NCI-H510A treated with DMSO at 0.1 percent for 48 hours (cell line): ENCODE measurements at places on chromosomes 4 and X.

- DNase-seq = no peak
Measured at GRCh38 chr4:150573534-150573933, 8.4 kb upstream of the MAB21L2 start.

- no peak for DNase-seq
Measured at GRCh38 chr4:140046543-140046942, 107.4 kb downstream of the MAML3 start.

- DNase-seq = peak; percentile 50
Measured at GRCh38 chr4:143335979-143336780, 496 bp upstream of the GAB1 start.

DNA sequence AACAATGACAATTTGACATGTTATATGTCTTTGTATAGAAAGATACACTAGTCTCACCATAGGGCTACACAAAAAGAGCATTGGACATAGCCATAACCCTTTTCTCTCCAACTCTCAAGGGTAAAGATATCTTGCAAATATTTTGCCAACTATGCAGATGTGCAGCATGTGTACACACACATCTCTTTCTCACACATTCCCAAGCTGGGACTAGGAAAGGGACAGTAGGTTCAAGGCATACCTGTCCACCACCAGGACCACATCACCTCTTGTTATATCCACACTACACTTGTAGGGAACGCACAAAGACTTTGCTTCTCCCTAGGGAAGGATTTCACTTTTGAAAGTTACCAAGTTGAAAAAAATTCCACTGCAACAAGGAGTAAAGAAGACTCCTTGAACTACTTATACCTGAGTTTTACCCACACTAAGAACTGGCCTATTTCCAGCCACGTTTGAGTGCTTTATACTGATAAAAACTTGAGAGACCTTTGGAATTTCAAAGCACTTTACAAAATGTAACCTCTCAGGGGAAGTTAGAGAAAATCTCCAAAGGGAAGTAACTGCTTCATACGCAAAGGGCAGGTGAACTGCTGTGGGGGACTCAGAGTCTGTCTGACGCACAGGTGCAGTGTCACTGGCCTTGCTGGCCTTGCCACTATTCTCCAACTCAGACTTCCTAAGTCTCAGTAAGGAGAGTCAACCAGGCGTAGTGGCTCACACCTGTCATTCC is 36.9 kb downstream of the NR3C2 start:
- no peak for DNase-seq

GRCh38 chr4:112532267-112532666 is 16.3 kb upstream of the NEUROG2 start:
- no peak for DNase-seq

DNA sequence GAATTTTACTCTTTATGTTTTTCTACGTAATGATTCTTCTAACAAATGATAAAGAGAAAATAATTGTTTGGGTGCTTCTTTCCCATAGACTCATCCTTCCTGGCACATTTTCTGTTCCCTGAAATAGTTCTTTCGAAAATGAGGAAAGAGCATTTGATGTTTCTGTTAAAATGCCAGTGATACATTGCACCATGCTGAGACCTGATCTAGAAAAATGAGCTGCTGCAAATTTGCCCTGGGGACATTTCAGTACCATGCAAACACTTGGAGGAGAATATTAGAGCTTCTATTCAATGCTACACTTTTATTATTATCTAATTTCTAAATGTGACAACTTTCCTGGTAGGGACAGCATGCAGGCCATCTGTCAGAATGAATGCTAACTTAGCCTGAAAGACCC is 83.3 kb downstream of the C4orf33 start:
- DNase-seq = no peak

DNA sequence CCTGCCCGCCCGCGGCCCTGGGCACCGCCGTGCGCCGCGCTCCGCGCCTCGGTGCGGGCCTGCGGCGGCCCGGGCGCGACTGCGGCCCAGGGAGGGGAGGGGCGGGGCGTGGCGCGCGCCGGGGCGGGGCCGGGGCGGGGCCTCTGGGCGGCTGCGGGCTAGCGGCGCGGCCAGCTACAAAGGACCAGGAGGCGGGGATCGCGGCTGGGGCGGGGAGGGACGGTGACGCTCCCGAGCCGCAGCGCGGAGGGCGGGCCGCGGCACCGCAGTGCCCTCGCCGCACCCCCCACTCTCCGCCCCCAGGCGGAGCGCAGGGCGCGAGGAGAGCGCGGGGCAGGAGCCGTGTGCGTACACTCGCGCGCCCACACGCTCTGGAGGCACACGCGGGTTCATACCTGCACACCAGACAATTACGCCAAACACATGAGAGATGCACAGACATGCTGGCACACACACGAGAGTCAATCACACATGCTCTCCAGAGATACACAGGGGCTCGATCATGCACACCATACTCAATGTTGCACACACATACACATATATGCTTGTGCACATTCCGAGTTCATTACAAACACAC is at the start of gene CRMP1:
CRMP1 (minus strand) TSS at position 83 of the 577 bp plus-strand sequence. CDS start 117 bp downstream, outside the sequence.
- DNase-seq = peak; percentile 58

- peak; percentile 20 for DNase-seq
Measured at GRCh38 chr4:74056858-74057562, 18.5 kb upstream of the CXCL3 start.

DNA sequence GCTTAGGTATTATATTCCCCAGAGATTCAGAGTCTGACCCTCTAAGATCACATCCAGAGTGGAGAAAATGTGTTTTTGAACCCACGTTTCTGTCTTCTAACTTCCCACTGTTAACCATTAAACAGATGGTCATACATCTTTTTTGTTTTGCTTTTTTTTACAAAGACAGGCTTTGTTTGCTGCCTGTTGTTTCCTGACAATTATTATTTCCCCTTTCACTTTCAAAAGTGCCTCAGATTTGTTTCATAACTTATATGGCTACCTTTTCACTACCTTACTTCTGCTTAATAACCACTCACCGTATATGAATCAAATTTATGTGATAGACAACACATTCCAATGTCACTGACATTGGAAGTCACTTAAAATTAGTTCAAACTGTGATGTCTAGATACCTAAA is 142.2 kb downstream of the HS3ST1 start:
- DNase-seq = no peak

DNA sequence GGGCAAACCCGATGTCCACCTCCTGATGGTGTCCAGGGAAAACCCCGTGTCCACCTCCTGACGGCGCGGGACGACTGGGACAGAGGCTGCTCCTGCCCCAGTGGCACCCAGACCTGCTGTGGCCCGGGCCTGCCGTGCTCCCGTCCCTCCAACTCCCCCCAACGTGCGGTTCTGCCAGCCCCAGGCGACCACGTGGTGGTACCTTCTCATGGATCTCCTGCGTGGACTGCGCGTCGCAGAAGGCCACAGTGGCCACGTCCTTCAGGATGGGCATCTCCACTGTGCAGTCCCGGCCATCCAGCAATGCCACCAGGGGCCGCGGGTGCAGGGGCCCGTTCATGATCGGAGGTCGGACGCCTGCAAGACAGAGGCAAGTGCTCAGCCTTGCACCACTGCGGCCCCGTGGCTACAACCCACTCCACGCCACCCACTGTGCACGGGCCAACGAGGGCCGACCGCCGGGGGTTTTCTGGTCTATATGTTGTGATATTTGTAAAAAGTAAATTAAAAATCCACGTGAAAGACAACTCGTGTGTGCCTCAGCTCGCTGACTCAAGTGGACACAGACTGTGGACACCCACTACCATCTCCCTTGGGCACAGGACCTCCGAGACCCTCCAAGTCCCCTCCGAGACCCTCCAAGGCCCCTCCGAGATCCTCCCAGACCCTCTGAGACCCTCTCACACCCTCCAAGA is 10.8 kb downstream of the CTBP1 start:
- no peak for DNase-seq

GRCh38 chrX:151019856-151020255 is 36.7 kb downstream of the HMGB3 start:
- DNase-seq = no peak

DNA sequence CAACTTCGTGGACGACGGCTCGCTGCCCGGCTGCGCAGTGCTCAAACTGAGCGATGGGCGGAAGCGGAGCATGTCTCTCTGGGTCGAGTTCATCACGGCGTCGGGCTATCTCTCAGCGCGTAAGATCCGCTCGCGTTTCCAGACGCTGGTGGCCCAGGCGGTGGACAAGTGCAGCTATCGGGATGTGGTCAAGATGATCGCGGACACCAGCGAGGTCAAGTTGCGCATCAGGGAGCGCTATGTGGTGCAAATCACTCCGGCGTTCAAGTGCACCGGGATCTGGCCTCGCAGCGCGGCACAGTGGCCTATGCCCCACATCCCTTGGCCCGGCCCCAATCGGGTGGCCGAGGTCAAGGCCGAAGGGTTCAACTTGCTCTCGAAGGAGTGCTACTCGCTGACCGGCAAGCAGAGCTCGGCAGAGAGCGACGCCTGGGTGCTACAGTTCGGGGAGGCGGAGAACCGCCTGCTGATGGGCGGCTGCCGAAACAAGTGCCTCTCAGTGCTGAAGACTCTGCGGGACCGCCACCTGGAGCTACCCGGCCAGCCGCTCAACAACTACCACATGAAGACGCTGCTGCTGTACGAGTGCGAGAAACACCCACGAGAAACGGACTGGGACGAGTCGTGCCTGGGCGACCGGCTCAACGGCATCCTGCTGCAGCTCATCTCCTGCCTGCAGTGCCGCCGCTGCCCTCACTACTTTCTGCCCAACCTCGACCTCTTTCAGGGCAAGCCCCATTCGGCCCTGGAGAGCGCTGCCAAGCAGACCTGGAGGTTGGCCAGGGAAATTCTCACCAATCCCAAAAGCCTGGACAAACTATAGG is 1.5 kb downstream of the MAB21L2 start:
- no peak for DNase-seq

GRCh38 chr4:74793757-74794381 is 454 bp downstream of the BTC start:
- DNase-seq = peak; percentile 85

DNA sequence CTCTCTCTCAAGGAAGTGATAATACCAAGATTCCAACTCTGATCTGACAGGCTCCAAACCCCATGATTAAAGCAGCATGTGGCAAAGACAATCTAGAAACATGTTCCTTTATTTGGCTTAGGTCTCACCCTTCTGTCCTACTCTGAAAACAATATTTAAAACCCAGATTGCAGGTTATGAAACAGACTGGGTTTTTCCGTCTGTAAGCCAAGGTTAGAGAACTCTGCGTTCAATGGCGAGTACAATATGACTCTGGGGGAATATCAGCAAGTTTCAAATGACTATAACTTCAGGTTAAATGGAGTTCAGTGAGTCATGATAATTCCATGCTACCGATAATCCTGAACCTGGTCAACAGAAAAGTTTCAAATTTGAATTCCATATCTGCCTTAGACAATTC is 50.8 kb downstream of the ANAPC10 start:
- no peak for DNase-seq

DNA sequence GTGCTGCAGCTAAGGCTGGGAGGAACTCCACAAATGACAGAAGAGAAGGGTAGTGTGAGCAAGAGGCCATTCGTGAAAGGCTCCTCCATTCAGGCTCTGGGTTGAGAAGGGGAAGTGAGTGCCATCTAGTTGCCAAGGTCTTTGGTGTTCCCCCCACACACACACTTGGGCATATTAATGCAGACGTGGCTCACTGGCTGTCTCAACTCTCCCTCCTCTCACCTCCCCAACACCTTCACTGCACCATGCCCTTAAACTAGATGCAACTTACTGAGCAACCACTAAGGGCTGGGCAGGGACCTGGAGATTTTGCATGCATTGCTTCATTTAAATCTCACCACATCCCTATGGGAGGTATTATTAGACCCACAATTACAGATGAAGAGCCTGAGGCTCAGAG is 8.7 kb downstream of the CLRN2 start:
- DNase-seq = no peak

DNA sequence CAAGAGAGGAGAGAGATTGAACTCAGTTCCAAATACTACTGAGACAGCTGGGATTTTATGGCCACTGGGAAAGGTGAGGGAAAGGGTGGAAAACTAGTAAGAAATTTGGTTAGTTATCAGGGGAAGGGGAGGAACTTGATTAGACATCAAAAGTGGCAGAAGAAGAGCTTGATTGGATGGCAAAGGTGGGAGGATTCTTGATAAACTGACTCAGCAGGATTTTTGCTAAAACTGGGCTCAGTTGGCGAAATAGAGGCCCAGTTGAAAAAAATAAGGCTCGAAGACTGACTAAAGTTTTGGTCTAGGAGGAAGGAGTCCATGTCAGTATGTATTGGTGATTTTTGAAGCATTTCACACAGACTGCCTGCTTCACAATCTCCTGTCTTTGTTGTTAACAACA is 10.0 kb downstream of the BEX3 start:
- no peak for DNase-seq

DNA sequence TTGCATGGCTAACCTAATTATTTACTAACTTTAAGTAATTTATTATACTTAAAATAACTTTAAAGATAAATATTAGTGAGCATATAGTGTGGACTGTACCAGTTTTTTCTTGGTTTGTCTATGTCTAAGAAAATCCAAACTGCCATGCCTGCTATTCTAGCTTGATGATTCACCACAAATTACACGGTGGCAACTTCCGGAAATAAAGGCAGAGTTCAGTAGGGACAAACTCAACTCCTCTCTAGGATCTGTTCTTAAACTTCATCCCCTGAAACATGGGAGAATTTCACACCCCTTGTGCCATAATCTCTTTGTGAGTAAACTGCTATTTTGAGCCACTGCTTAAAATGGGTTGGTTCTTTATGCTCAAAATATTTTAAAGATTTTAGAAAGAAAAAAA is 213.6 kb upstream of the NRK start:
- DNase-seq = no peak

- DNase-seq = no peak
Measured at GRCh38 chr4:37678624-37679023, 7.6 kb downstream of the RELL1 start.

DNA sequence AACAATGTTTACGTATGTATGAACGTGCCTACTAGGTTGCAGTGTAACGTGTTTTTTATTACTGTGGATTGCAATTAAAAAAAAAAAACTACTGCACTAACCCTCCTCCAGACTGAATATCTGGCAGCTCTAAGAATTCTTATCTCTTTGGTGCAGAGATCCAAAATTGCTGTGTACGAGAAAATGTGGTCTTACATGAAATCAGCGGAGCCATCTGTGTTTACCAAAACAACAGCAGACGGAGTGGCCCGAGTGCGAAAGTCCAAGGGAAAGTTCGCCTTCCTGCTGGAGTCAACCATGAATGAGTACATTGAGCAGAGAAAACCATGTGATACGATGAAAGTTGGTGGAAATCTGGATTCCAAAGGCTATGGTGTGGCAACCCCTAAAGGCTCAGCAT is 268.1 kb downstream of the THOC2 start:
- DNase-seq = no peak

DNA sequence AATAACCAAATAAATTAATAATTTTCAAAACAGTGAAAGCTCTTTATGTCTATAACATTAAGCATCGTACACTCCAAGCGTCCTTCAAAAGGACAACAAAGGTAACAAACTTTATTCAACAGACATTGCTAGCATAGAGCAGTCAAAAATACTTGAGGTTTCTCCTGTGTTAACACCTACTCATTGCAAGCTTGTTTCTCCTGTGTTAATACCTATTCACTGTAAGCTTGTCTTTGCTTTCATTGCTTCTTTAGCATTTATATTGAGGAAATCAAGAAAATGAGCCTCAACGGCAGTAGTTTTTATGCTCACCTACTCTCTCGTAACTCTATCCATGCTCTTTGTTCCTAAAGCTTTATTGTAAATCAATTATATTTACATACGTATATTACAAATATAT is 3.5 kb downstream of the SPOCK3 start:
- no peak for DNase-seq

- DNase-seq = no peak
Measured at GRCh38 chr4:141645611-141646340, 9.4 kb downstream of the IL15 start.

- no peak for DNase-seq
Measured at GRCh38 chrX:40237731-40238178, 140.0 kb upstream of the BCOR start.

GRCh38 chrX:109537324-109537665 is 651 bp downstream of the NXT2 start:
- DNase-seq = peak; percentile 36

- no peak for DNase-seq
Measured at GRCh38 chr4:123415576-123415975, 19.0 kb downstream of the SPRY1 start.
